ENCODE measurements at places on chromosomes 4 and X. TPM values are rescaled to one million over a fixed set of nuclear protein-coding genes. Genes with fewer than 3 reads are reported as not detected.

Gene TRIM2
- total RNA-seq = 21.1 TPM

Gene VCX3B
- not detected for total RNA-seq

Gene BRCC3
- 8.0 TPM for total RNA-seq

Gene TEX11
- not detected for total RNA-seq

Gene ADAMTS3
- 0.84 TPM for total RNA-seq

Gene STBD1
- total RNA-seq = 3.7 TPM

Gene ANOS1
- 0.45 TPM for total RNA-seq

Gene RTL3
- 0.50 TPM for total RNA-seq

Gene AMTN
- not detected for total RNA-seq

Gene FGFBP2
- not detected for total RNA-seq

Gene C4orf46
- total RNA-seq = 16.0 TPM

Gene SAP30
- 44.9 TPM for total RNA-seq

Gene AWAT2
- not detected for total RNA-seq

Gene IQCM
- not detected for total RNA-seq

Gene SHROOM4
- 0.59 TPM for total RNA-seq

Gene CT55
- total RNA-seq = not detected

Gene SATL1
- not detected for total RNA-seq

Gene CORIN
- total RNA-seq = 2.4 TPM

Gene HSFX1
- not detected for total RNA-seq

Gene OCRL
- total RNA-seq = 9.1 TPM

Gene ARMCX6
- 30.3 TPM for total RNA-seq

Gene SSX2
- total RNA-seq = not detected

Gene RNF212
- total RNA-seq = 0.30 TPM

Gene USP17L10
- total RNA-seq = not detected

Gene P2RY4
- total RNA-seq = 0.15 TPM

Gene AIMP1
- 26.2 TPM for total RNA-seq

Gene YIPF7
- not detected for total RNA-seq

Gene ASB9
- 2.0 TPM for total RNA-seq

Gene YY2
- total RNA-seq = 0.59 TPM

Gene MAGEC3
- total RNA-seq = not detected

Gene PACRGL
- 19.3 TPM for total RNA-seq

Gene TCEAL7
- total RNA-seq = 44.2 TPM

Gene PCDH10
- 2.2 TPM for total RNA-seq

Gene MID1
- 14.6 TPM for total RNA-seq

Gene EDA2R
- 3.2 TPM for total RNA-seq

Gene PLRG1
- total RNA-seq = 39.2 TPM

Gene SLC49A3
- total RNA-seq = 2.1 TPM

Gene CLTRN
- total RNA-seq = not detected

Gene FHDC1
- 0.17 TPM for total RNA-seq

Gene SSX4B
- total RNA-seq = not detected

Gene SULT1B1
- total RNA-seq = 1.0 TPM

Gene FAM53A
- 5.7 TPM for total RNA-seq

Gene SYTL5
- total RNA-seq = 0.17 TPM

Gene MAGEA9B
- not detected for total RNA-seq

Gene UGT2B17
- not detected for total RNA-seq

Gene CXCL3
- total RNA-seq = 2.4 TPM

Gene DUX4
- total RNA-seq = not detected

Gene AFM
- not detected for total RNA-seq

Gene GUCY1A1
- 0.89 TPM for total RNA-seq

Gene TAB3
- total RNA-seq = 5.6 TPM

Gene CT45A1
- not detected for total RNA-seq

Gene BTC
- 0.30 TPM for total RNA-seq

Gene GPR34
- not detected for total RNA-seq

Gene USP51
- 0.67 TPM for total RNA-seq

Gene PROM1
- 0.17 TPM for total RNA-seq

Gene OTOP1
- not detected for total RNA-seq
